Activated naive CD4-positive, alpha-beta T cell (primary cell): ENCODE measurements at places on chromosomes 2 and 18.

DNA sequence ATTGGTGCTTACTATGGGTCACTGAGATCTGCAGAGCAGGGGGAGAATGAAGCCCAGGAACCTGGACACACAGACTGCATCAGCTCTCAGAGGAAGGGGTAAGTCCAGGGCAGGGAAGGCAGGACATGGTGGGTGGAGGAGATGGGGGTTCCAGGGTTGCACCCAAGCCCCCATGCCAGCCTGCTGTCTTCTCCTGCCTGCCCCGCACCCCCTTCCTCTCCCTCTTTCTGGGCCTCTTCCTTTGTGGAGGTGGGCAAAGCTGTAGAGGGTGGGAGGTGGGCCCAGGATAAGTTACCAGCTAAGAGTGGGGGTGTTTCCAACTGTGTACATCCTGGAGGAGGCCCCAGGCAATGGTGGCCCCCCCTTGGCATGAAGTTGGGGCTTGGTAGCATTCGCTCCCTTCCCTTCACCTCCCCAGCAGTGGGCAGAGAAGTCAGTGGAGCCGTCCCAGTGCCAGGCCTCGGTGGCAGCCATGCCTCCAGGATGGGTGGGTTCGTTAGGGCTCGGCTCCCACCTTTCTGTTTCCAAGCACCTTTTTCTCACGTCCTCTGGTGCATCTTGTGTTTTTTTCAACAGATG lies 132.2 kb downstream of the CLIP4 start:
- no peak for DNase-seq

- DNase-seq: no peak
Measured at GRCh38 chr2:10931710-10932255, 20.0 kb downstream of the KCNF1 start.

DNA sequence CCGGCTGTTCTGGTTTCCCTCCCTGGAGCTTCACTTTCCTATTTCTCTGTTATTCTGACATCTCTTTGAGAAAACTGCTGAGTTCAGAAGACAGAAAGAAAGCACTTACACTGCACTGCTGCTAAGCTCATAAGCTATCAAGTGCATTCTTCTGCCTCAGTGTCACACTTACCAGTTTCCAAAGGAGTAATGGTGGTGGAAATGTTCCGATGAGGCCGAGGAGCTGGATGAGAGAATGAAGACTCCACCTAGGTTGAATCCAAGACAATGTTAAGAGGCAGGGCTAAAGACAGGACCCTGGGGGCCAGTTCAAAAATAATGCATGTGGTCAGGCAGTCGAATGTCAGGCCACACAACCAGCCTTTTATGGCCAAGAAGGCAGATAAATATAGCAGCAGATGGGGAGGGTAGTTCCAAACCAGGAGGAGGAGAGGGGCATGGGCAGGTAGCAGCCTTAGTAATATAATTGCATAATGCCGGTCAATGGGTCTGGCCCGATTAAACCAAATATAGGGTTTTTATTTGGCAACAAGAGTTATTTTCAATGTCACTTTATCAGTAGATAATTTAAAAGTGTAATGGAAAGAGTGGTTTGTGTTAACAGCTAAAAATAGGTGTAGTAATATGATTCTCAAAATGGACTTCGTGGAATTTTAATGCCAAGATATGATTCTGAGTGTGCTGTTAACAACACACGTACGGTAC lies at the start of gene MYOM1:
Gene MYOM1, minus strand, starts transcription at position 338 of the 705 bp plus-strand sequence. CDS start 4,745 bp downstream, outside the sequence.
- no peak for DNase-seq

DNA sequence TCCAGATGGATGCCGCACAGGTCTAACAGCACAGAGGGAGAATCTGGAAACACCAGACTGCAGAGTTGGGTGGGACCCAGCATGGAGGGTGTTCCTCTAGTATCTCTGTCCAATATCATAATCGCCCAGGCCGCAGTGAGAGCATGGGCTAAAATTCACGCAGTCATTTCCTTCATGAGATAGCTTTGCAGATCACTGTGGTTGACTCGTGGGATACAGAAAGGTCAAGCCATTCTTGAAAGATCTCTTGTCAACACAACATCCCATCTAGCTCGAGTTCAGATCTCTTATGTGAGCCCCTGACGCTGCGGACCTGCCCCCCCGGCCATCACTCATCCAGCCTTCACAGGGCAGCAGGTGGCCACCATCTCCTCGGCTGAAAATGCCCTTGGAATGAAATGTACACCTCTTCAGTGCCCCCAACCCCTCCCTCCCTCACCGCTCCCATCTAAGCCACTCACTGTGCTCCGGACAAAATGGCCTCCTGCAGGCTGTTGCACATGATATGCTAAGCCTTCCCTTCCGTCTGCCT lies 45.9 kb downstream of the FOSL2 start:
- no peak for DNase-seq

- no peak for DNase-seq
Measured at GRCh38 chr2:132468821-132469675, 52.4 kb downstream of the GPR39 start.

- no peak for DNase-seq
Measured at GRCh38 chr2:173407646-173408045, 53.0 kb downstream of the CDCA7 start.
